ENCODE measurements at places on chromosomes 16 and 17.

DNA sequence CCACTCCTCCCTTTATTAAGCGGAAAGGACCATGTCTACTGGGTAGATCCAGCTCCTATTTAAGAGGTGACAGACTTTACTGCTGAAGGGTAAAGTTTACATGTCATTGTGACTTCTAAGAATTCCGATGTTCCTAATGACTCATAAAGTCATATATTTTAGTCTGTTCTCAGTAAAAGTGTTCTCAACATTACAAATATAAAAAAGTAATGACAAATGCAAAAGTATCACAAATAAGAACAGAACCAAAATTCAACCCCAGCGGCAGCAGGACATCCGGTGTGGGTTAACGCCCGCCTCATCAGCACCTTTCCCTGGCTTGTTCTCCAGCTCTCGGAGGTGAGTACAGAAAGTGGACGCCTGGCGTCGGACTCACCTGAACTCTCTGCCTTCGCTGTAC lies 6.8 kb downstream of the AXIN1 start:
- no peak for DNase-seq

DNA sequence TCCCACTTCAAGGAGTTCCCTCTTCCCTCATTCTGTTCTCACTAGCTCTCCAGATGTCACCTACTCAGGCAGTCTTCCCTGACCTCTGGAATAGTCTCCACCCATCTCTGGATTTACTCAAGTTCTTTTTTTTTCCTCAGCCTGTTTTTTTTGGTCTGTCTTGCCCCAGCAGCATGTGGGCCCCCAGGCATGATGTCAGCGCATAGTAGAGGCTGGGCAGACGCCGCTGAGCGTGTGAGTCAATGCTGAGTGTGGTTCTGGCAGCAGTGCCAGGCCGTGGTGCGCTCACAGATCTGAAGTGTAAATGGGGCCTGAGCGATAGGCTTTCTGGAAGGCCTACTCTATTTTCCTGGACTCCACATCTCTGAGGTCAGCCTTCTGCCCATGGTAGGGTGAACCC lies 2.7 kb upstream of the KCNJ18 start:
- DNase-seq = no peak

- no peak for DNase-seq
Observed at GRCh38 chr16:69616082-69616481, 50.3 kb downstream of the NFAT5 start.

DNA sequence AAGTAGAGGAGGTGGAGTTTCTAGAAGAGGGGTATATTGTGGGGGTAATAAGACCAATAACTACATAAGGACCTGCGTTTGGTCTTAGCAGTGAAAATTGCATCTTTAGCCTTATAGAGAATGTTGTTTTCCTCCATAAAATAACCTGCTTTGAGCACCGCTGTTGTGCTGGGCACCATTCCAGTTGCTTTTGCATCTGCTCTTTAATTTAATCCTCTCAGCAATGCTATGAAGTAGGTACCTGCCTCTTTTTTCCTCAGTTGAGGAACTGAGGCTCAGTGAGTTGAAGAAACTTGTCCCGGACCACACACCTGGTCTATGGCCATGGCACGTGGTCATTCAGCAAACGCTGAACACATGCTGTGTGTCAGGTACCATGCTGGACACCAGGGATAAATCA lies 238.1 kb downstream of the MSI2 start:
- no peak for DNase-seq

- DNase-seq = no peak
Observed at GRCh38 chr16:71520550-71520949, 5.7 kb upstream of the CHST4 start.

DNA sequence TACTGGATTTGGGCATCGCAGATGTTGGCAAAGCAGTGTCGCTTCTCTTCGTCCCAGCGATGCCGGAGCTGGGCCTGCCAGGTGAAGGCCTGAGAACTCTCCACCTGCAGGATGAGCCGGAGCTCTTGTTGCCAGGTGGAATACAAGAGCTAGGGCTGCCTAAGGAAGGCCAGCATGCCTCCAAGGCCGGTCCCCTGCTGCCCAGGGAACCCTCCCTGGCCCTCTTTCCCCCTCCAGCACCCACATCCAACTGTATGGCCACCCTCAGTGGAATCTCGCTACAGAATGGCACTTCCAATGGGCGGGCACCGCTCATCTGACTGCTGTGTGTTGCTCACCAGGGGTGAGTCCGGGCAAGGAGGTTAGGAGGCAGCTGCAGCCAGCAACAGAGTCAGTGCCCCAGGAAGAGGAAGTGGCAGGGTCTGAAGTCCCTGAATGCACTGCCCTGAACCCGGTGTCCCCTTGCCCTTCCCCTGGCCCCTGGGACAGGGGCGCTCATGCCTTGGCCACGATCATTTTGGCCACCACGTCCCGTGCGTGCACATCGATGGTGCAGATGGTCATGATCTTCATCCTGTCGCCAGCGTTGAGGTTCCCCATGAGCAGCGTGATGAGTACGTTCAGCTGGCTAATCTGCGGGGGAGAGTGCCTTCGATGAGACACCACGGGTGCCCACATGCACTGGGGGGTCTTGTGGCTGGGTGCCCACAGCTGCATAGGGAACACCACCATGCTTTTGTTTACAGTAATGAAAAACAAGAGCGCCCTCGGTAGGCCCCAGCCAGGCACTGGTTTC lies 75.8 kb downstream of the DNAH17 start:
- DNase-seq = no peak

- no peak for DNase-seq
Observed at GRCh38 chr17:74356646-74357465, 4.8 kb downstream of the BTBD17 start.

DNA sequence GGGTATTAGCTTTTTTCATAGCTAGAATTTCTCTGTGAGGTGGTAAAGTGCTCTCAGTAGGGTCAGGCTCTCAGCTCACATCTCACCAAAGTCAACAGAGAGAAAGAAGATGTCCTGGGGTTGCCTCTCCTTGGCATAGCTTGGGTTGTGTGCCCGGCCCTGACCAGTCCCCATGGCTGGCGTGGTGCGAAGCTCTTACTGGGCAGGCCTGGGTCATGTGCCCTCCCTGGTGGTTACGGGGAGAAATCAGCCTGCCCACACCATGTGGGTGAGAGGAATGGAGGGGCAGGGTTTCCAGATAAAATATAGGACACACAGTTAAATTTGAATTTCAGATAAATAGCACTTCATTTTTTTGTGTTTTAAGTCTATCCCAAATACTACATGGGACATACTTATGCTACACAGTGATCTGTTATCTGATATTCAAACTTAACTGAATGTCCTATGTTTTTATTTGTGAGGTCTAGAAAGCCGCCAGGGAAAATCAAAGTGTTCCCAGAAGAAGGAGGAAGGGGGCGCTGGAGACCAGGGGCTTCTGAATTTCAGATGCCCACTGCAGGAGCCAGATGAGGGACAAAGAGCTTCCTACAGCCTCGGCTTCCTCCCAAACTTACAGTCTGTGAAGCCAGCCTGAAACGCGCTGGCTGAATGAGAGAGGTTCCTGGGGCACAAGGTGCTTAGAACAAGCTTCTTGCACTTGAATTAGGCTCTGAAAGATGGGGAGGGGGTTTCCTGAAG lies 45.4 kb downstream of the NKD1 start:
- DNase-seq = no peak

DNA sequence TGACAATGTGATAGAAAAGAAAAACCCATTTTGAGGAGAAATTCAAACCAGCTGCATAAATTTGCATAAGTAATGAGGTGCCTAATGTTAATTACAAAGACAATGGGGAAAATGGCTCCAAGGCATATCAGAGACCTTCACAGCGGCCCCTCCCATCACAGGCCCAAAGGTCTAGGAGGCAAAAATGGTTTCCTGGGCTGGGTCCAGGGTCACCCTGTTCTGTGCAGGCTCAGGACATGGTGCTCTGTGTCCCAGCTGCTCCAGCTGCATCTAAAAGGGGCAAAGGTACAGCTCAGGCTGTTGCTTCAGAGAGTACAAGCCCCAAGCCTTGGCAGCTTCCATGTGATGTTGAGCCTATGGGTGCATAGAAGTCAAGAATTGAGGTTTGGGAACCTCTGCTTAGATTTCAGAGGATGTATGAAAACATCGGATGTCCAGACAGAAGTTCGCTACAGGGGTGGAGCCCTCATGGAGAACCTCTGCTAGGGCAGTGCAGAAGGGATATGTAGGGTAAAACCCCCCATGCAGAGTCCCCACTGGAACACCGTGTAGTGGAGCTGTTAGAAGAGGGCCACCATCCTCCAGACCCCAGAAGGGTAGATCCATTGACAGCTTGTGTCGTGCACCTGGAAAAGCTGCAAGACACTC lies 40.6 kb downstream of the IKZF3 start:
- DNase-seq = peak; percentile 71

DNA sequence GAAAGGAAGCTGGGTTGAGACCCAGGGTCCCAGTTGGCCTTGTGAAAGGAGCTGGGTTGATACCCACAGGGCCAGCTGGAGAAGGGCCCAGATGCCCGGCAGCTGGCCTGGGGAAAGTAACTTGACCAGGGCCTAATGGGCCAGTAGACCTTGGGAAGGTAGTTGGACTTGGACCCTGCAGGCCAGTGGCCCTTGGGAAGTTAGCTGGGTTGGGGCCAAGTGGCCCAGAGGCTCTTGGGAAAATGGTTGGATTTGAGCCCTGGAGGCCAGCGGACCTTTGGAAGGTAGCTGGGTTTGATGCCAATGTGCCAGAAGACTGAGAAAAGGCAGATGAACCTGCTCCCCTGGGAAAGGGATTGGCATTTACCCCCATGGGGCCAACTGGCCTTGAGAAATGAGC lies 13.4 kb downstream of the CHTF8 start:
- DNase-seq = no peak

DNA sequence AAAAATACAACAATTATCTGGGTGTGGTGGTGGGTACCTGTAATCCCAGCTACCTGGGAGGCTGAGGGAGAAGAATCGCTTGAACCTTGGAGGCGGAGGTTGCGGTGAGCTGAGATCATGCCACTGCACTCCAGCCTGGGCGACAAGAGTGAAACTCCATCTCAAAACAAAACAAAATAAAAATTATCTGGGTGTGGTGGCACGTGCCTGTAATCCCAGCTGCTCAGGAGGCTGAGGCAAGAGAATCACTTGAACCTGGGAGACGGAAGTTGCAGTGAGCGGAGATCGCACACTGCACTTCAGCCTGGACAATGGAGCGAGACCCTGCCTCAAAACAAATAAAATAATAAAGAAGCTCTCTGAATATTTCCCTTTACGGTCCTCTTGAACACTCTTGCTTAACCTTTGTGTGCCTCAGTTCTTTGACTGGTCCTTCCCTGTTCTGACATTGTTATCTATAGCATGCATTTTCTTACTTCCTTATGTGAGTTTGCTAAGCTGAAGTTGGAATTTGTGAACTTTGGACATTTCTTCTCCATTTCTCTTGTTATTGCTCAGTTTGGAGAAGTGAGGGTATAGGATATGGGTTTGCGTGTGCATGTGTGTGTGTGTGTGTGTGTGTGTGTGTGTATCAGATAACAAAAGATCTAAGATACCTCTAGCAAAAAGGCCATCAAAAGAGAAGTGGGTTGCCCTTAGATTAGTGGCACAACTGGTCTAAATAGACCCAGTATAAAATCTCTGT lies 29.7 kb upstream of the WSB1 start:
- no peak for DNase-seq

GRCh38 chr16:79542237-79542774 lies 58.2 kb downstream of the MAF start:
- no peak for DNase-seq

- no peak for DNase-seq
Observed at GRCh38 chr17:32335687-32336086, 6.3 kb downstream of the C17orf75 start.

- DNase-seq = peak; percentile 57
Observed at GRCh38 chr17:77456951-77457548, 316.3 kb downstream of the SEC14L1 start.

- DNase-seq = no peak
Observed at GRCh38 chr16:30085247-30085646, 6.5 kb downstream of the TBX6 start.

DNA sequence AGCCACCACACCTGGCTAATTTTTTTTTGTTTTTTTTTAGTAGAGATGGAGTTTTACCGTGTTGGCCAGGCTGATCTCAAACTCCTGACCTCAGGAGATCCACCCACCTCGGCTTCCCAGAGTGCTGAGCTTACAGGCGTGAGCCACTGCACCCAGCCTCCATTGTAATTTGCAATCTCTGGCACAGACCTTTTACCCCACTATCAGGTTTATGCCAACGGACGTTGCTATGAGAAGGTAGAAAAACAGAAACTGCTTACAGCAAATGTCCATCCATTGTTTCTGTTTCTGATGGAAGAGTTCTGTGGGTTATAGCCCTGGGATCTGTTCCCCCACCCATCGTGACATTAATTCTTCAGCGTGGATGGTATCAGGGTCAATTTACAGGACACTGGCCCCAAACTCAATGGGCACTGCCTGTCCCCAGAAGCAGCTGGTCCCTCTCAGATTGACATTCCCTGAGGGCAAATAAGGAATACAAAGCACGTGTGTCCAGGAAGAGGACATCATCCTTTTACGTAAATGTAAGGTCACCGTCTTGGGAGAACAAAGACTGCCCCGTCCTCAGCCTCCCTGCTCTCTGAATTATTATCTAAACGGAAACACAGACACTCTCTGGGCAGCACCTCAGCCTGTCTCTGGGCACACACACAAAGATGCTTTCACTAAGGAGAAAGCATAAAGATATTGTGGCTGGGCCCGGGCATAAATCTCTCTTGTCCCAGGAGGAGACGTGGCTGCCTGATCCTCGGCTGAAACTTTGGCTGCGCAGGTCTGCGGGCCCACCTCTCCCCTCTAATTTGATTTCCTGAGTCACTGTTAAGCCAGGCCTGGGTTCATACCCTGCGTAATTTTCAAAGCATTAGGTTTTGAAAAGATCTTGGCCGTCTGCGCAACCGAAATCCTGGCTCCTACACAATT lies 5.2 kb downstream of the KCNG4 start:
- DNase-seq = no peak

GRCh38 chr17:63349478-63350000 lies 96.6 kb downstream of the CYB561 start:
- DNase-seq = no peak

DNA sequence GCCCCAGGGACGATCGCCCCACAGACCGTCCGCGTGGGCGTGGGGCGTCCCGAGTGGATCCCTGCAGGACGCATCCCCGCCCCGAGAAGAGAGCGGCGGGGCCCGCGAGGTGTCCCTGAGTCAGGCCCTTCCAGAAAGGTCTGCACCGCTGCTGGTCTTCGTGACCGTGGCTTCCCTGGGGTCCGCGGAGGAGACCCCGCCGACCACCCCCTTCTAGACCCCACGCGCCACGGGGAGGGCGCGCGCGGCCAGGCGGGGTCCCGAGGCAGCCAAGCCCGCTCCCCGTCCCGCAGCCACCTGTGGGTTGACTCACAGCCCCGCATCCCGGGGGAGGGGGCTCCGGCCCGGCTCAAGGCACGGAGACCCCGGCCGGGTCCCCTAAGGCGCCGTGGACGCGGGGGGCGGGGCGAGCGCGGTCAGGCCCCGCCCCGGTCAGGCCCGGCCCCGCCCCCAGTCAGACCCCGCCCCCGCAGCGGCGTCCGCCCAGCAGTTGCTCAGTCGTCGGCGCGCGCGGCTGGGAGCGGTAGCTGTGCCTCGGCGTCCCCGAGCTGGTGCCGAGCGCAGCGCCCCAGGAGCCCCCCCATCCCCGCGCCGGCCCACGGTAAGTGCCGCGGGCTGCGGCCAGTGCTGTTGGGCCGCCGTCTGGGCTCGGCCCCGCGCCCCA lies at the start of gene BAIAP3:
TSS of gene BAIAP3 (plus strand) at position 497 of the 664 bp plus-strand sequence. CDS start 4,905 bp downstream, outside the sequence.
- DNase-seq = peak; percentile 49

Data from OCI-LY7 (cell line).